Mesothelial cell of epicardium (in vitro differentiated cells): ENCODE measurements at places on chromosomes 6 and 20. TPM values are rescaled to one million over a fixed set of nuclear protein-coding genes. Genes with fewer than 3 reads are reported as not detected.

SNAP25 gene
- 4.8 to 5.2 TPM (median 5.0 TPM) in 3 replicates for total RNA-seq

CEP85L gene
- total RNA-seq, result 20.6 to 23.5 TPM (median 23.1 TPM) in 3 replicates

DNA sequence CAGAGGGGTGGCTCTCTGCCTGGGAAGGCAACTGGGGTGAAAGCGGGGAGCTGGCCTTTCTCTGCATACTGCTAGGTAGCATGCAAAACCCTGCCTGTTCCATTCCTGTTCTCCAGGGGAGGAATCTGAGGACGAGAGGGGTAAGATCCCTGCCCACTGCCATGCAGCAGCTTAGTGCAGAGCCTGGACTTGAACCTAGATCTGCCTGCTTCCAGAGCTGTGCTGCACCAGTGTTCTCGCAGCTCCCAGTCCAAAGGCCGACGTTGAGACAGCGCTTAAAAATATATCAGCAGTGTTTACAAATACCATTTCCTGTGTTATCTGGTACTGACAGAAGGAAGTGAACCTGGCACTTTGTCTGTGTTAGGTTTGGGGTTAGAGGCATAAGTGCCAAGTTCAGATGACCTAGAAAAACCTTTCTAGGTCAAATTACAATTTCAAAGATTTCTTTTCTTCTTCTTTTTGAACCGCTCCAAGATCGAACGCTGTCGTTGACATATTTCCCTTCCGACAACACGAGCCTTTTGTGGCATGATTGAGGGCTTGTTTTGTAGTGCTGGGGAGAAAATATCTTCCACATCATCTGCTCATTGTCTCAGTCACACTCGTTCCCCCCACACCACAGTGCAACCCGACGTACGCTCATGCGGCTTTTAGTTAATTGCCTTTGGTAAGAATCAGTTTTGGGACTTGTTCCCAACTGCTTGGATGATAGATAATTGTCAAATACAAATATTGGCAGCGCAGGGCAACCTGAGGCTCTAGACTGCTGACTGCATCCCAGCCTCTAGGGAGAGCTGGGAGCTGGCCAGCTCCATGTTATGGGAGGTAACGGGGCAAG is 44.6 kb downstream of the TOX2 start:
- no peaks in the 10 kb centered on the region for H3K36me3 ChIP-seq
- H3K27ac ChIP-seq, result no peak overlapping the region
- DNase-seq, result no peak
- peaks cover 2% of the 10 kb centered on the region for H3K27me3 ChIP-seq
- H3K4me1 ChIP-seq, result peaks cover 6% of the 10 kb centered on the region

- peaks cover 25% of the 10 kb centered on the region for H3K4me1 ChIP-seq
- no peak for DNase-seq
- no peaks in the 10 kb centered on the region for H3K27me3 ChIP-seq
- H3K27ac ChIP-seq, result no peak overlapping the region
- H3K36me3 ChIP-seq, result no peaks in the 10 kb centered on the region
These were observed 97.1 kb upstream of the AKAP12 start for GRCh38 chr6:151142676-151143075.

DNA sequence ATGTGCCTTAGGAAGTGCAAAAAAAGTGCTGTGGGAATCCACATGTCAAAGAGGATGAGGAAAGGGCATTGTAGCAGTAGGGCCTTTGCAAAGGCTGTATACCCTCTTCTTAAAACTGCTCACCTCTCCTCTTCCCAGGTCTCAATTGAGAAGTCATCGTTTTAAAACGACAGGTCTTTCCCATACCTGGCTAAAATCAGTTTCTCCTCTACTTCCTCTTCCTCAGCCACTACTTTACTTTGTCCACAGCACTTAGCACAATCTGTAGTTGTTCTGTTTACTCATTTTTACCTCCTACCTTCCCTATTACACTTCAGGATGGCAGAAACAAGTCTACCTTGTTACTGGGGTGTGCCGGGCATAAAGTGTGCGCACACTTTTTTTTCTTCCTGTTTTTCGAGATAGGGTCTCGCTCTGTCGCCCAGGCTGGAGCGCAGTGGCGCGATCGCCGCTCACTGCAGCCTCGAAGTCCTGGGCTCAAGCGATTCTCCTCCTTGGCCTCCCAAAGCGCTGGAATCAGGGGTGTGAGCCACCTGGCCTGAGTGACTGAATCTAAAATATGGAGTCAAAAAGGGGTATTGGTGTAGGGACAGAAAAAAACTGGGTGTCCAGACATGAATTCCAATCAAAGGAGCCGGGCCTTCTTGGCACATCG is 9.8 kb upstream of the ELOVL5 start:
- H3K4me1 ChIP-seq, result peaks cover 32% of the 10 kb centered on the region
- DNase-seq, result no peak
- H3K27me3 ChIP-seq, result no peaks in the 10 kb centered on the region
- peak overlapping the region; percentile 85 for H3K4me3 ChIP-seq

DNA sequence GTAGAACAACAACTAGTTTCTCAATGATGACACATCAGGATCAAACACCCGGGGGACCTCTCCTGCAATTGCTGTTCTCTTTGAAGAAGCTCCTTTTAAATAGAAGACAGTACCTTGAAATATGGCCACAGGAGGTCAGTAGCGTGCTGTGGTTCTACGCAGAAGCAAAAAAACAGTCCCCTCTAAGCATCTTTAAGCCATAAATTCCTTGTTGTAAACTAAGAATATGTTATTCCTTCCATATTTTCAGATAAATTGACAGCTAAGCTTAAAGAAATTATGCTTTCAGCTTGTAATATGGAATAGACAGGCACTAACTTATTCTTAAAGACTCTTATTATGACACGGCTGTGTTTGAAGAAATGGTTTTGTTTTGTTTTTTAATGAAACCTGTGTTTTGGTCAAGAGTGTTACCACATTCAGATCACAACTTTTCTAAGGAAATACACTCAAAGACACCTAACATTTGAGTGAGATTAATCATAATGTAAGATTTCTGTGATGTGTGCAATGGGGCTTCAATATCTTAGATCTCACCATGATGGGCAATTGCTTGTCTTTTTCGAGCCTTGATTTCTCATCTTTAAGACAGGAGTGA is 49.7 kb upstream of the IL20RA start:
- no peak overlapping the region for H3K4me3 ChIP-seq
- peak; percentile 55 for DNase-seq
- no peaks in the 10 kb centered on the region for H3K27me3 ChIP-seq
- no peak overlapping the region for H3K27ac ChIP-seq
- H3K4me1 ChIP-seq, result peaks cover 2% of the 10 kb centered on the region
